ENCODE measurements at places on chromosomes 4 and X.

DNA sequence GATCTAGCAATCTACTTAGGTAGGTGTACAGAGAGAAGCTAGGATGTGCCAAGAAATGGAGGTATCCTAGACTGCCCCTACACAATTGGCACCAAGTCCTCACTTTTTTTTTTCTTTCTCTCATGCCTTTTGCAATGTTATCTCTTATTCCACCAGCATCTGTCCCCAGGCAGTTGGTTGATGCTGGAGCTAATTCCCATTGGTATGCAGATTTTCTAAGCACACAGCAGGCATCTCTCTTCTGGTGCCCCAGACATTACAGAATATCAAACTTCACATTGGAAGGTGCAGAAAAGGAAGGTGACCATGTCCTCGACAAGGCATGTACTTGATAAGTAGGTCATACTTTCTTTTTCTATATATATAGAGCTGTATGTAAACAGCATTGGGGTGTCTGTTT is 21.6 kb downstream of the LUZP4 start:
- DNase-seq: no peak

- DNase-seq: no peak
These were observed 263.3 kb downstream of the EVC2 start for GRCh38 chr4:5444918-5445517.

DNA sequence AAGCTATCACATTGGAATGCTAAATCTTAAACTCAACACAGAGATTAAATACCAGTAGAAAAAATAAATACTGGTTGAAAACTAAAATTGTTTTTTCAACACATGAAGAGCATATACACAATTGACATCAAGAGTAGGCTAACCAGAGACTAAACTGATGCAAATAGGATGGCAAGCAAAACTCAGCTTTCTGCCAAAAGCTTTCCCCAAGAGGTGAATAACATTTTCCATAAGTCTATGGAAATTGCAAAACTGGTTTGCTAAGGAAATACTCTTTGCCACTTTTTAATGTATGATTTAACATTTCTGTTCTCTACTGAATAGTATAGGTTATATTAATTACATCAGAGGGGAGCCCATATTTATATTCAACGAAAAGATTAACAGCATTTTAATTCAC is 23.8 kb downstream of the IQCM start:
- DNase-seq: peak; percentile 11

DNA sequence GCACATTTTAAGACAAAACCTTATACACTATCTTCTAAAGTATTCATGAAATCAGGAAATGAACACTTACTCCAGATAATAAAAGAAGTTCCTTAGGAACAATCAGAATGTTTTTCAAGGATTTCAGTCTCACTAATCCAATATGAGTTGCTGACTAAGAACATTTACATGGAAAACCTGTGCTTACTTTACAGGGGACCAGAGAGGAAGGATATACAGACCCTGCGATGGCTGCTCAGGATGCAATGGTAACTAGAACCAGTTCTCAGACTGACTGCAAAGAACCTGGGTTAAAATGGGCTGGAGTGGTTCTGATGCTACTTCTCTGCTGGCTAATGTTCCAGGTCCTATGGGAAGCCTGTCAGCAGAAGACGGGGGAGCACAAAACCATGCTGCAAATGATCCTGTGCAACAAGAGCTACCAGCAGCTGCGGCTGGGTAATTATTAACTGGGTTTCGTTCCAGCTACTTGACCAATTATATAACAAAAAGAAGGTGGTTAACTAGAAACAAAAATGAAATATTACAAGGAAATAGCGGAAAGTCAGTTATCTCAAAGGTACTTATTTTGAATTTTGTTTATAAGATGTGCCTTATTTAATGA is 85.3 kb downstream of the ANXA10 start:
- DNase-seq: no peak

DNA sequence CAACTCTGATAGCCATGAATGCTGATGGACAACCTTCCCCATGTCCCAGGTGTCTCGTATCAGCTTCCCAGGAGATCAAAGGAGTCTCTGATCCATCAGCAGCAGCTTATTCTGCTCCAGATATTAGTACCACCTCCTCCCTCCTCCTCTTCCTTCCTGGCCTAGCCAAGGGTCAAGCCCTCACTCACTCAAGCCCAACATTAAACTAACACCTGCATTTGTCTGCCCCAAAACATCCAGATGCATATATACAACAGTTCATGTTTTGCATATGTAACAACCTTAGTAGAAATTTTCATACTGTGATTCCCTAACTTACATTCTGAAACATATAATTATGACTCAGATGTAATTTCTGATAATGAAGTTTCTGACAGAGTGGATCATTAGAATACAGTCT is 29.9 kb downstream of the BCLAF3 start:
- DNase-seq: no peak

- peak; percentile 90 for DNase-seq
These were observed 34.8 kb downstream of the UBE2K start for GRCh38 chr4:39732728-39733127.

GRCh38 chr4:2126309-2127043 is 67.3 kb downstream of the NAT8L start:
- DNase-seq: no peak

DNA sequence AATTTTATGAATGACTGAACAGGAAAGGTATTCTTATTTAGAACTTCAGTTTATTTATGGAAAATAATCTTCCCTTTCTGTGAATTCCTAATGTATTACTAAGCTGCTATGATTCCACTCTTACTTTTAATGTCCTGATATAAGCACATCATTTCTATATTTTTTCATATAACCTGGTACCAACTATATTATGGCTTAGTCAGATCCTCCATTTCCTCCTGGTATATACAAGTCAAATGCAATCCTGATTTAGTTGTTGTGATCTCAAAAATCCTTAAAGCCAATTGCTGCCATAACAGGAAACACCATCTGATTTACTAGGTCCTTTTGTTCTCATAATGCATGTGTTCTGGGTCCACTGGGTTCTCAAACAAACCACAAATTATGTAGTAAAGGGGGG is 26.8 kb downstream of the TRMT2B start:
- peak; percentile 5 for DNase-seq

DNA sequence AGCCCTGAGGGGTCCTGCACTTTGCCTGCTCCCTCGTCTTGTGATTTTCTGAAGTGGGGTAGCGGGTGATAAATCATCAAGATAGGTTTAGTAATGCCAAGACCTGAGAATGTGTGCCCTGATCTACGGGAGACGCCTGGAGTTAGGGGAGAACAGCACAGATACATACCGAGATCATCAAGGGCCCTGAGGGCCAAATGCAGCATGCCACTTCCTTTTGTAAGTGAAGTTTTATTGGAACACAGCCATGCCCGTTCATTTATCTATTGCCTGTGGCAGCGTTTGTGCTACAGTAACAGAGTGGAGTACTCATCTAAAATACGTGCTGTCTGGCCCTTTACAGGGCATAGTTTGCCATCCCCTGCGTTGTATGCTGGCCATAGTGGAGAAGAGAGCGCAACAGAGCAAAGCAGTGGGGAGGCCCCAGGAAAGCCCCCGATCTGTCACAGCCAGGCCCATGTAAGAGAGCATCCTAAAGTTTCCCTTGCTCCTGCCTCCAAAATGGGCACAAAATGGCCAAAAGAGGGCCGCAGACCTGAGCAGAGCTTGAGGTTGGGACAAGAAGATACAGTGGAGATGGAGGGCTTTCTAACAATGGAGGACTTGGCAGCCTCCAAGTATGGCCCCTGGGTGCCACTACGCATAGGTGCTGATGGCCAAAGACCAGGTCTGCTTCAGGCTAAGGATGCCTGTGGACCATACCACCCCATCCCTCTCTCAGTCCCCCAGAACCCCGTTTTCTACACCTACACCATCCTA is 167.0 kb downstream of the SMIM20 start:
- DNase-seq: no peak

DNA sequence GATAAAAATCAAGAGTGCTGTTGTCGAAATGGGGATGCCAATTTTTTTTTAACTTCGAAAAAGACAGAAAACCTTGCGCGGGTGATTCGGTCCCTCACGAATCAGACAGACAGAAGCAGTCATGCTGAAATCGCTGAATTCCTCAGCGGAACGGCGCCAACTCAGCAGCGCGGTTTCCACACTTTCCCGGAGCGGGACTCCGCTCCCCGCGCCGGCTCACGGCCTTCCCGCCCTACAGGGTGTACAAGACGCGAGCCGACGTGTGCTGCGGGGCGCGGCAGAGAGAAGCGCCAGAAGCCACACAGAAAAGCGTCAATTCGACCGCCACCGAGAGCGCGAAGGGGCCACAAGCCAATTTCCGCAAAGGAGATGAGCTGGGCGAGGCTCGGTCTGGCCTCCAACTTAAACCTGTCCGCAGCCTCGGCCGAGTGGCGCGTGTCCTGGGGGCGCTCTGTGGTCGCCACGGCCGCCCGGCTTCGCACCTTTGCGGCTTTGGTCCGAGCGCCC is 1.3 kb downstream of the NEXMIF start:
- peak; percentile 1 for DNase-seq

DNA sequence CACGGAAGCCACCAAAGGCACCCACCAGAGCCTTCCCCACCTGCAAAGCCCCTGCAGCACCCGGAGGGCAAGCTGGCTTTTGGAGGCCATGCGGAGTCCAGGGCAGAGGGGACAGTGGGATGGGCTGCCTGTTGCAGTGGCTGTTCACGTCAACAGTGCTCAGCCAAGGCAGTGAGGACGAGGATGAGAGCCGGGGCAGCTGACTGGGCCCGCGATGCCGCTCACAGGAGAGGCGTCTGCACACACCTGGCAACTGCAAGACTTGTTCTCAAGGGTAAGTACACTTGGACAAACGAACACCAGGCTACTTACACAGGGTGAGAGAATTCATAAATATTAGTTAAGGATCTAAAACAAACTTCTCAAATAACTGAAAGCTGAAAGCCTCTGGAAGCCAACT is 19.6 kb downstream of the FGFR3 start:
- no peak for DNase-seq

DNA sequence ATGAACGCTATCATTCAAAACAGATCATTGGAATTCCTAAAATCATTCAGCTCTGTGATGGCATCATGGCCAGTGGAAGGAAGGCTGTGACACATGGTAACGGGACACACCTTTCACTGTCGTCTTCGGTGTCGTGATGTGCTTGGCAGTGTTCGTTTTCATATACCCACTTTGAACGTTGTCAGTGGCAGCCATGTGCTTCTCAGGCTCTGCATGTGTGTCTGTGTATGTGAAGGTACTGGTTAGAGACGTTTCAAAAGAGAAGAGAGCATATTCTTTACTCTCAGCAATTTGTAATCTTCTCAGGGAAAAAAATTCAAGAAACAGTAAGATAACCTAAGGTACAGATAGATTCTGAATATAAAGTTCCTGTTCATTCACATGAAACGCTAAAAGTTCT is 70.6 kb upstream of the MSANTD1 start:
- no peak for DNase-seq

GRCh38 chr4:138954428-138954827 is 61.2 kb upstream of the NOCT start:
- no peak for DNase-seq

- no peak for DNase-seq
These were observed 213.3 kb upstream of the MAB21L2 start for GRCh38 chr4:150368667-150369066.

- DNase-seq: peak; percentile 67
These were observed 8.2 kb downstream of the SH3TC1 start for GRCh38 chr4:8207314-8207713.

- DNase-seq: no peak
These were observed 47.2 kb upstream of the GK2 start for GRCh38 chr4:79455216-79455615.

DNA sequence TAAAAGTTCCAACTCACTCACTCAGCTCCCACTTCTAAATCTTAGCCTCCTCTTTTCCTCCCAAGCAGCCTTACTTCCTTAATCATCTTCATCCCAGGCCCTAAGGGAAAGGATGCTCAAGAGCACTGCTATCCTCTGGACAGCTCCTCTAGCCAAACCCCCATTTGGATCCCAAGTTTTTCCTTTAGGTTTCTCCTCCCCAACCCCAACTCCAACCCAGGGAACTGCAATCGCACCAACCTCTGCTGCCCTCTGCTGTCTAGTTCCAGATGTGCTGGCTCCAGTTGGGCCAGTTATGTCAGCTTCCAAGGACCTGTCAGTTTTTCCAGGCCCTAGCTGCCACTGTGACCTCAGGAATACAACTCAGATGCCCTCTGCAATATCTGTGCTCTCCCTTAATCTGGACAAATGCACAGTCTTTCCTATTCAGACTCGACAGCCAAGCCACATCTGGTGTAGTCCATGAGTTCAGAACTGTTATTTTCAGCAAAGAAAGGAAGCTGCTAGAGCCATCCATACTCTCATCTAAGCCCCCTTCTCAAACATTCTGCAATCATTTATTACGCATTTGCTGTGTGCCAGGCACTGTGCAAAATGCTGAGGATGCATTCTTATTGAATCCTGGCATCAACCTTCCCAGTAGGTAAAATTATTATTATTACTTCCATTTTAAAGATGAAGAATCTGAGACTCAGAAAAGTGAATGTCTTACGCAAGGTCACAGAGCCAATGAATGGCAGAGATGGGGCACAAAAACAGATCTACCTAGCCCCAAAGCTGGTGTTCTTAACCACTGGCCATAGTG is 12.3 kb upstream of the XPNPEP2 start:
- DNase-seq: peak; percentile 73

GRCh38 chr4:16269240-16269639 is 43.0 kb upstream of the TAPT1 start:
- DNase-seq: no peak

GRCh38 chr4:154454710-154455109 is 36.9 kb downstream of the DCHS2 start:
- DNase-seq: no peak

GRCh38 chr4:76518241-76518640 is 83.2 kb downstream of the SHROOM3 start:
- no peak for DNase-seq

- no peak for DNase-seq
These were observed 325.4 kb upstream of the SMIM31 start for GRCh38 chr4:164428561-164428960.

- peak; percentile 22 for DNase-seq
These were observed 238.4 kb upstream of the TAPT1 start for GRCh38 chr4:16464651-16465050.

- DNase-seq: peak; percentile 56
These were observed 98.3 kb upstream of the MAOA start for GRCh38 chrX:43557792-43558191.

DNA sequence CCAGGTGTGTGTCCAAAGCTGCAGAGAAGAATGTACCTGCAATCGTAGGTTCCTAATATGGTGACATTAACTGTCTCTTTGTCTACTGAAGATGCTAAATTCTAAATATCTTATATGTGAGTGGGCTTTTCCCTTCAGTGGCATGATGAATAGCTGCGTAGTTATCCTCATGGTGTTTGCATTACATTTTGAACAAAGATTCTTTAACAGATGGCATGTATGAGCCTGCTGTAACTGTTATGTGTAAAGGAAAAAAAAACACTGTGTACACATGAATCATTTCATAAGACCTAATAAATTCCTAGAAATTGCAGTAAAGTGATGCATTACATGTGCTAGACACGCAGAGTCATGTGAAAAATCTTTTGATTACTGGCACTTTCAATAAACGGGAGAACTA is 288.0 kb downstream of the SH2D1A start:
- DNase-seq: no peak

GRCh38 chr4:114927881-114928280 is 185.5 kb downstream of the NDST4 start:
- no peak for DNase-seq
